Stimulated activated CD4-positive, alpha-beta T cell treated with anti-CD3 and anti-CD28 coated beads, Interleukin-15, amount 100 ng/mL, for 24 hours (primary cell): ENCODE measurements at places on chromosomes 2 and 18.

- DNase-seq: no peak
Observed at GRCh38 chr18:24736662-24737330, 276.4 kb downstream of the HRH4 start.

- DNase-seq: no peak
Observed at GRCh38 chr18:5469340-5469739, 74.5 kb downstream of the EPB41L3 start.

DNA sequence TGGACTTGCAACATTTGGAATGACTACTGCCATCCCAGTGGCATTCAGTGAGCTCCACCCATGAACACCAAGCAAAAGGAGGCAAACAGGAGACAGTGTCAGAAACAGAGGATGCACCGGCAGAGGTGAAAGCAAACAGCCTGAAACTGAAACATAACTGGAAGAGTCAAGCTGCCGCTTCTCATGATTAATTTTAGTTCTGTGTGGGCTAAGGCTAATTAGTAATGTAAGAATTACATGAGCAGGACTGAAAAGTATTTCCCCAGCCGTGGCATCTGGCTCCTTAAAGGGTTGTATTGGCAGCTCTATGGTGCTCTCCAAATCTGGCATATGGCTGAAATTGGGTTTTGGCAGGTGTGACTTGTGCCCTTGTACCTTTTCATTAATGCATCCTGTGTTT lies 1108.1 kb downstream of the TSN start:
- DNase-seq: no peak

DNA sequence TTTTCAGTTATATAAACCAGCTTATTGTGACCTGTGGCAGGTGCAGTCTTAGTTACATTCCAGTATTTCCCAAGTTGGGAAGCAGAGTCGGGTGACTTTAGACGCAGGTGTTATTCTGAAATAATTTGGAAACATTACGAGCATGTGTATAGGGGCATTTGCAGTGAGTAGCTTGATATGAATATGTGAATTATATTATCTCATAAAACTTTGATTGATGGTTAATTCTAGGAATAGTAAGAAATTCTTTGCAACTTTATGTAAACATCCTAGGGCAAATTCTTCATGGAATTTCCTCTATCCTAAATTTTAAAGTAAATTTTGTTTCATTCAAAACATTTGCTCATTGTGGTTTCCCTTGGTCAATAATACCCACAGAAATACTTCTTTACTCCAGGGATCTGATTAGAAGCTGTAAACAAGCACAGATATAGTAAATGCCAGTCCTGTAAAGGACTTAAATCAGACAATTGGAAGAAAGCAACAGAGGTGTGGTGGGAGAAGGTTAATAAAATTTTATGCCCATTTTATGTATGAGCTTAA lies 580.6 kb upstream of the CDH2 start:
- no peak for DNase-seq

GRCh38 chr2:88061295-88061694 lies 5.7 kb upstream of the KRCC1 start:
- DNase-seq: no peak

DNA sequence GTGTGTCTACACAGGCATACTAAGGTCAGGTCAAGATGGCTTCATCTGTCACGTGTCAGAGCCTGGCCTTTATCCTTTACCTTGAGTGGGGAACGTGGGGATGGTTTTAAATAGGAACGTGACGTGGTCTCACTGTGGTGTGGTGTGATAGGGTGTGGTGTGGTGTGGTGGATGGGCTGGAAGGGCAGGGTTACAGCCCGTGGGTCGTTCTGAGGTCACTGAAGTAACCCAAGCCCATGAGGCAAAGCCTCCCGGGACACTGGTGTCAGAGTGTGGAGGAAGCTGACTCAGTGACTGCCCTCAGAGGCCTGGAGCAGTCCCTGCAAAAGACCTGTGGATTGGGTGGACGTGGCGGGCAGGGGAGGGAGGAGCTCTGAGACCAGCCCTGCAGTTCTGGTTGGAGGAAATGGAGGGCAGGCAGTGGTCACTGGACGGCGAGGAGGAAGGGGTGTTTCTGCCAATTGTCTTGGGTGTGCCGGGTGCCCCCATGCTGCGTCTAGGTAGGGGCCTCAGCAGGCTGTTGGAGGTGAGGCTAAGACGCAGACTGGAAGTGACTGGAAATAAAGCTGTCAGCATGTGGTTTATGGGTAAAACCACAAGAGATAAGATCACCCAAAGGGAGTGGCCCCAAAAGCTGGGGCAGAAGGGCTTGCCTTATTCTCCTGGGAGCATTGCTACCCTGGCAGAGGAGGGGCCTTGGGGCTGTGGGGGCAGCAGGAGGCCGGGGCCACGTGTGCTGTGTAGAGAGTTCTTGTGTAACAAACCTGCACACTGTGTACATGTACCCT lies 84.8 kb downstream of the SH3RF3 start:
- peak; percentile 72 for DNase-seq

DNA sequence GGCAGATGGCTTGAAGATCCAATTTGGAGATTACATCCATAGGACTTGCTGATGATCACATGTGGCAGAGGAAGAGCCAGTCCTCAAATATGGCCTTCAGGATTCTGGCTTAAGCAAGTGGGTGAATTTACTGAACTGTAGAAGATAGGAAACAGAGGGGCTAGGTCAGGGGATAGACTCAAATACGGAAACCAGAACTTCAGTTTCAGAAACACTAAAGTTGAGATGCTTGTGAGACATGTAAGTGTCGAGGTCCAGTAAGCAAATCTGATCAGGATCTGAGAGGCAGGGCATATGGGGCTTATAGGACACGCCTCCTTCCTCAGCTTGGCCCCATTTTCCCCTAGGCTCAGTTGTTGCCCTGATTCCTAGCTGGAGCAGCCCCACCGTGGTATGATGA lies 107.7 kb downstream of the LBH start:
- no peak for DNase-seq

DNA sequence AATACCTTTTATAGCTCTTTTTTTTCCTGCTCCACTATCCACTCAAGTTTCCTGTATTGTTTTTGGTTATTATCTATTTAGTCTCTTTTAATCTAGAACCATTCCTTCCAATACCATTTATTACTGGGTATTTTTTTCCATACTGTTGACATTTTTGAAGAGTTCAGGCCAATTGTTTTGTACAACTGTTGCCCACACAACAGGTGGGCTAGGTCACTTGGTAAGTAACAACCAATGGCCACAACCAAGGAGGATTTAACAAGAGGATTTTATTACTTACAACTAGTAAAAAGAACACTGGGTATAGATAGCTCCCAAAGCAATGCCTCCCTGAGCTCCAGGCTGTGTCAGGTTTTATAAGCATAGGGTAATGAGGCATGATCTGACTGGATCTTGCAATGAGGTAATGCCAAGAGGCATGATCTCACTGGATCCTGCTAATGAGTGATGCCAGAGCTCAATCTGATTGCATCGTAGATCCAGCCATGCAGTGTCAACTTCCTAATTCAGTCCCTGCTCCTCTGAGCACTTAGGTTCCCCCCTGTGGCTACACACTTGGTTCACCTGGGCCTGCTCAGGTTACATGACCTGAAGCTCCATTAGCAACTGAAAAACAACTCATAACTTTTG lies 7.1 kb upstream of the CEP68 start:
- no peak for DNase-seq

DNA sequence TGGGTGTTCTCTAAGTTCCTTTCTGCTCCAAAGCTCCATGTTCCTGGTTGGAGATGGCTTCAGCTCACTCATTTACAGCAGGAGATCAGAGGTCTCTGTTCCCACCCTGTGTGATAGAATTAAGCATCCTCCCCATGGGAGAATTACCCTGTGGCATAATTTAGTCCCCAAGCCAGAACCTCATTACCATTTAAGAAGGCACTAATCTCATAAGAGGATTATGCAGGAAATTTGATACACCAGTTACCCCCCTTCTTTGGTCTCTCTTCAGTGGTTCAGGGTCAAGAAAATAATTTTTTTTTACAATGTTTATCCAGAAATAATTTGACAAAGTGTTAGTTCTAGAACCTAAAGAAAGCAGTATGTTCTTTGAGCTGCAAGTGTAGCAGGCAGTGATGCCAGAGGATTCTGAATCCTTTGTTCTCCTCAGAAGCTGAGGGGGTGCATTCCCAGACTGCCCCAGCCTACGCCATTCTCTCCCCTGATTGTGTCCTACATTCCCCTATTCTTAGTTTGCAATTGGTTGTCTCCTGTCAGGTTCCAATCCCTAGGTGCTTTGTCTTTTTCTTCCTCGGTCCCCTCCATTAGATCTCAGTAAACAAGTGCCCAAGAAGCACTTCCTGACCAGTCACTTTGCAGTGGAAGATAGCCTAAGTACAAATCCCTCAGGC lies 163.6 kb downstream of the PRKCE start:
- no peak for DNase-seq

DNA sequence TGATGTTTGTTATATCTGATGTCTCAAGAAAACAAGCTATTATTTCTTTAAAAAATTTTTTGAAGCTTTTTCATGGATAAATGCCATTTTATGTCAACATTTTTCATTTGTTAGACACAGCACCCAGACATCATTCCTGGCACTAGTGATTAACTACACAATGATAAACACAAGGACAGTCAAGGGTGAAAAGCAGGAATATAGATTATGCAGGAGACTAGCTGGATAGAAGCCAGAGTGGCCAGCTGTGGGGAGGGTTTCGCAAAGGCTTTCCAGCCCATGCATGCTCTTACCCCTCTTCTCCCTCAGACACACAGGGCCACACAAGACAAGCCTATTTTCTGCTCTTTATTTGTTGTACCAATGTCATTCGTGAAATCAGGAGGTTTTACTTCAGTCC lies 127.1 kb upstream of the TTC39C start:
- no peak for DNase-seq

- DNase-seq: no peak
Observed at GRCh38 chr2:200189964-200190363, 116.5 kb upstream of the SPATS2L start.

DNA sequence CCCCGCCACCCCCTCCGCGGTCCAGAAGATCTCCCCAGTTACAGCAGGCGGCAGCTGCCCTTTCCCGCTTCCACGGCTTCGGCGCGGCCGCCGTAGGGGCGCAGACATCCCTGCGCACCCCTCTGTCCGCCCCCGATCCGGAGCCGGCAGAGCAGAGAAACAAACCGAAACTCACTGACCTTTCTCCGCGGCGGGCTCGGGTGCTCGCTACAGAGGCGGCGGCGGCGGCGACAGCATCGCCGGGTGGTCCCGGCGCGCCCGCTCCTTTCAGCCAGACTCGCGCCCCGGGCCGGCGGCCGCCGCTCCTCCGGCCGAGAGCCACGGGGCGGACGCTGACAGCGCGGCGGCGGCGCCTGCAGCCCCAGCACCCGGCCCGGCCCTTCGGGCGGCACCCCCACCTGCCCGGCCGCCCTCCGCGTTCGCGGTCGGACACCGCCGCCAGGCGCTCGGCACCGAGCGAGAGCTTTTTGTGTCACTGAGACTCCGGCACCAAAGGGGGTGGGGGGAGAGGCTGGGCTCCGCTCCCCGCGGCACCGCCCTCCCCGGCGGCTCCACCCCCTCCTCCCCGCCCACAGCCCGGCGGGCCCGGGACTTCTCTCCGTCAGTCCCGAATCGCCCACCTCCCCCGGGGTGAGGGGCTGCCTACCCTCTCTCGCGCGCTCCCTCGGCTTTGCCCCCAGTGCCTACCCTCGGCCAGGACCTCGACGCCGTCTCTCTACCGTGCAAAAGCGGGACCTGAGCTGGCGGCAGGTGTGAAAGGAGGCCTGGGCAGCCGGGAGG lies 1.4 kb upstream of the RNF152 start:
- peak; percentile 80 for DNase-seq

DNA sequence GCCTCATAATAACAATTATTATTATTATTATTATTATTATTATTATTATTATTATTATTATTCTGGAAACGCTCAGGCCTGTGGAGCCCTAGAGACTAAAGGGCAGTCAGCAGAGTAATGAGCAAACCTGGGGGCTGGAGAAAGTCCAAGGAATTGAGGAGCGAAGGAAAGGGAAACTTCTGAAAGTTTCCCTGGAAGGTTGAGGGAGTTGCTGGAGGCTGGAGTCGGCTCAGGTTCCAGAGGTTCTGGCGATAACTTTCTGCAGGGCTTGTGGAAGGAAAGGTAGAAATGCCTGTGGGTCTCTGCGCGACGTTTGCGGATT lies 9.2 kb downstream of the POU3F3 start:
- no peak for DNase-seq

GRCh38 chr18:79642626-79643025 lies 37.0 kb upstream of the CTDP1 start:
- no peak for DNase-seq

DNA sequence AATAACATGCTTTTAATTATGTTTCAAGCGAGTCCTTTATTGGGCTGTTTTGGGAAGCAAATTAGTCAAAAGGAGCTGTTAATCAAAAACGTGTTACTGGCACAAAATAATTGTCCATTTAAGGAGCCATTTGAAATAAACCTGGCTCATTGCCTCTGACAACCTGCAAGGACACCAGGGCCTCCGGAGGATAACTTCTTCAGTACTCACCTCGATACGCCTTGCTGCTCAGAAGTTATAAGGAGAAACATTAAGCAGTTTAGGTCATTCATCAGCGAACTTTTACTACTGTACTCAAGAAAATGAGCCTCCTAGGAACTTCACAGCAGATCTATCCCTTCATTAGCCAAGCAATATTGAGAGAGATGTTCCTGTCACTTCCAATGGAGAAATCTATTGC lies 1579.2 kb upstream of the ACVR2A start:
- DNase-seq: no peak

DNA sequence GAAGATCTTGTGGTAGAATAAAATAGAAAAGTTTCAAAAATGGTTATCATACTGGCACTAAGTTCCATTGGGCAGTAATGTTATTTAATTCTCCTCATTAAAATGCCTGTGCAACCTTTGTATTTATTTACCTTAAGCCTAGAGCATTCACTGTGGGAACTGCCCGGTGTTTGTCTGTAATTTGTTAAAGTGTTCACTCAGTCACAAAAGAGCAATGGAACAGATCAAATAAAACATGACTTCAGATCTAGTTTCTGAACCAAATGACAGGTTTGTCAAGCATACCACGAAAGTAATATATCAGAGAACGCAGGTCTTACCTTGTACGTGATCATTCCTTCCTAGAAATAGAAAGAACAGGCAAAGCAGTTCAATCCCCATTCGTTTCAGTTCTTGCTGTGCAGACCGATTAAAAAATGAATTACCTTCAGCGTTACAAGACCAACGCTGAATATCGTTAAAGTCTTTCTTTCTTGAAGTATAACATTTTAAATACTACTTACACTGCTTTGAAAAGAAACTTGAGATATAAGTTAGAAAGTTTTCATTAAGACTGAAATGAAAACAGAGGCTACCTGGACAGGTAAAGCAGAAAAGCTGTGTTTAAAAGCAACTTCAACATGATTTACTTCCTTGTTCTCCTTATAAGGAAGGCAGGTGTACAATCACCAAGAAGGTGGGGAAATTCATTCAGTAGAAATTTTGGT lies at the start of gene ITGB6:
Gene ITGB6, minus strand, starts transcription at position 590 of the 707 bp plus-strand sequence. Its CDS starts 209 bp downstream, at position 381.
- no peak for DNase-seq

GRCh38 chr2:240557808-240558207 lies at the start of gene ANKMY1:
Gene ANKMY1 (minus strand): TSS chr2:240557988. CDS start chr2:240557335, 653 bp downstream.
- DNase-seq: peak; percentile 87
